Memory B cell (primary cell): ENCODE measurements at places on chromosomes 1 and 21.

GRCh38 chr1:232628335-232629249 lies 1.3 kb downstream of the SIPA1L2 start:
- no peak for DNase-seq

GRCh38 chr1:43220905-43221778 lies 48.6 kb upstream of the TMEM125 start:
- DNase-seq, result no peak

DNA sequence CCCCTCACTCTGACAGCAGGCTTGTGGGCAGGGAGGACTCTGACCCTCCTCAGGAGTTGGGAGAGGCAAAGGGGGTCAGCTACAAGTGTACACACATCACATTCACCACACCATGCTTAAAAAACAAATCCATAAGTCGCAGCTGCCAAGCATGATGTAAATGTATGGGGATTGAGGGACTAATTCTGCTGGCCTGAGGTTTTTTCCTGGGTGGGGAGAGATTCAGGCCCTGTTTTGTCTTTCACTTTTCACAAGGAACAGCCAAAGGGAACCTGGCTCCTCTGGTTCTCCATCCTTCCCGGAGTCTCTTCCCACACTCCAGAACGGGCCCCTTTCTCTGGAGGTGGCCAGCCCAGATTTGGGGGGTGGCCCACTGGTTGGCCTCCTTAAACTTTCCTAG lies 1.3 kb upstream of the MTARC2 start:
- no peak for DNase-seq

- DNase-seq, result peak; percentile 57
These were observed 67.5 kb upstream of the CD1D start for GRCh38 chr1:158112994-158113758.

DNA sequence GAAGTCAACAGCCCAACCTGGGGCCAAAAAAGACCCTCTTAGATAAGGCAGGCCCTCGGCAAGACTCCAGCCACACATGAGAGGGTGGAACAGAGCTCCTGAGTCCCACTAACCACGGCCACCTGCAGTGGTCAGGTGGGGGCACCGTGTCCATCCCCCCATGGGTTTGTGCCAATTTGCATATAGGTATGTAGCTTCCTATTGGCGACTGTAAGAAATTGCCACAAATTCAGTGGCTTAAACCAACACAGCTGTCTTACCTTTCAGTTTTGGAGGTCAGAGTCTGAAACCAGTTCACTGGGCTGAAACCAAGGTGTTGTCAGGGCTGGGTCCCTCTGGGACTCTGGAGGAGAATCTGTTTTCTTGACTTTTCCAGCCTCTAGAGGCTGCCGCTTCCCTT lies 59.3 kb downstream of the COL18A1 start:
- no peak for DNase-seq

GRCh38 chr1:161305867-161306519 lies 3.8 kb downstream of the MPZ start:
- DNase-seq, result peak; percentile 78

GRCh38 chr1:164841702-164842465 lies 282.9 kb downstream of the PBX1 start:
- no peak for DNase-seq
